NCI-H1105 (cell line): ENCODE measurements at places on chromosomes 6 and 20.

- DNase-seq: no peak
Measured at GRCh38 chr20:22492497-22492896, 91.9 kb downstream of the FOXA2 start.

DNA sequence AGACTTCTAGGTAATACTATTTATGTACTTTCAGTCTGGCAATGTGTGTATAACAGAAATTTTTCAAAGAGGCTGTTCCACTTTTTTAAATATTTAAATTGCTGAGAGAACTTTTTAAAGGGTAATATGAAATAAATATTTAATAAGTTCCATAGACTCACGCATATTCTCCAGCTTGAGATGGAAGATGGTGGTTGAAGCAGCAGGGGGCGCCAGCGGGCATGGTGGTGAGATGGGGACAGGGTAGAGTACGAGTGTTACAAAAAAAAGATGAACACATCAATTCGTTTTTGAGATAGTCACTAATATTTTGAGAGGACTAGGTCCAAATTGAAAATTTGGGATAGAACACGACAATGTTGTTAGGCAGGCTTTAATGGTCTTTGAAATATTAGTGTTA is 68.4 kb downstream of the RSPO3 start:
- DNase-seq: no peak

GRCh38 chr20:63503524-63503923 is 4.6 kb upstream of the EEF1A2 start:
- DNase-seq: no peak

- peak; percentile 5 for DNase-seq
Measured at GRCh38 chr20:33947709-33948295, 45.9 kb upstream of the RALY start.

DNA sequence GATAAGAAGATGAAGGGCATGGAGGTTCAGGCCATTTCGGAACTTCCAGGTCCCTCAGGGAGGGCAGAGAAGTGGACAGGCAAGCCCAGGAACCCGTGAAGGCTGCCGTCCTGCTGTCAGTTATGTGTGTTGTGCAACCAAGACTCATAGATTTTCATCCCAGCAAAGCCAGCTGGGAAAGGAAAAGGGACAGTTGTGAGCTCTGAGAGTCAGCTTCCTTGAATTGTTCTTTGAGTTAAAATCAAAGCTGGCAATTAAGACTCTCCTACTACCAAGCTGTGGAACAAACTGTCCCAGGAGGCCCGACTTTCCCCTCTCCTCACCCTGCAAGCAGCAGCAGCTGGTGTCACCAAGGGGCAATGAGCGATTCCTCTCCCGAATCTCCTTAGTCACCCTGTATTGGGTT is 46.3 kb upstream of the IYD start:
- DNase-seq: no peak

- DNase-seq: no peak
Measured at GRCh38 chr6:69422020-69422419, 374.8 kb downstream of the LMBRD1 start.

DNA sequence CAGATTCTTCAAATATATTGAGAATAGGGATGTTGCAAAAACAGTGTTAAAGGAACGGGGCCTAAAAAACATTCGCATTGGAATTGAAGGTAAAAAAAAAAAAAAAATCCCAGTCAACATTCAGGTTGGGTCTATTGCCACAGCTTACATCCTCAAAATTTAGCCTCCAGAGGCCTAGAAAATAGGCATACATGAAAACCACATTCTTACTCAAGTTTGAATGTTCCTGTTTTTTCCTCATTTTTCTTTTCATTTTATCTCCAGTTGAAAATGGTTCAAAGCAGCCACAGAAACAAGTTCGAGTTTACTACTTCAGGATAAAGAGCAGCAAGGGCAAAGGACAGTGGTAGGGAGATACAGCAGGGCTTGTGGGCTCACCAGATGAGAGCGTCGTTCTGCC is 41.9 kb downstream of the KCTD20 start:
- DNase-seq: no peak

- no peak for DNase-seq
Measured at GRCh38 chr6:156309017-156309416, 468.2 kb upstream of the ARID1B start.

- DNase-seq: no peak
Measured at GRCh38 chr6:168232989-168233874, 86.3 kb downstream of the DACT2 start.

GRCh38 chr20:11302436-11302835 is 615.3 kb upstream of the BTBD3 start:
- no peak for DNase-seq

DNA sequence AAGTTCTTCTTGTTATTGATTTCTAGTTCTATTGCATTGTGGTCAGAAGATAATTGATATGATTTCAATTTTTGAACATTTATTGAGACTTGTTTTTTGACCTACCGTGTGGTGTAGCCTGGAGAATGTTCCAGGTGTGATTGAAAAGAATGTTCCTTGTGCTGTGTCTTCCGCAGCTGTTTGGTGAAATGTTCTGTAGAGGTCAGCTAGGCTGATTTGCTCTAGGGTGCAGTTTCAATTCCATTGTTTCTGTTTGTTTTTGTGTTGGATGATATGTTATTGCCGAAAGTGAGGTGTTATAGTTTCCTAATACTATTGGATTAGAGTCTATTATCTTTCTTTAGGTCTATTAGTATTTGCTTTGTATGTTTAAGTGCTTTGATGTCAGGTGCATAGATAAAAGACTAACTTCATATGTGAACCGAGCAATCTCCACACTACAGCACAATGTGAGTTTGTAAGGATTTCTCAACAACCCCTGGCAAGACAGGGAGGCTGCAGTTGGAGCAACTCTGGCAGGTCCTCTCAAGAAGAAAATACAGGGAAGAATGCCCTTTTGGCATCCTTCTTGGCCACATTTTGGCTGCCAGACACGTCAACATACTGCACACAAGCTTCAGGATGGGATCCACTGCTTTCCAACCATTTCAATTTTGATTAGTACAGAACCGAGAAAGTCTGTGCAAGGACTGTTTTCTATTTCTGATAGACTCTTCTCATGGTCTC is 320.7 kb downstream of the RNF144B start:
- no peak for DNase-seq

DNA sequence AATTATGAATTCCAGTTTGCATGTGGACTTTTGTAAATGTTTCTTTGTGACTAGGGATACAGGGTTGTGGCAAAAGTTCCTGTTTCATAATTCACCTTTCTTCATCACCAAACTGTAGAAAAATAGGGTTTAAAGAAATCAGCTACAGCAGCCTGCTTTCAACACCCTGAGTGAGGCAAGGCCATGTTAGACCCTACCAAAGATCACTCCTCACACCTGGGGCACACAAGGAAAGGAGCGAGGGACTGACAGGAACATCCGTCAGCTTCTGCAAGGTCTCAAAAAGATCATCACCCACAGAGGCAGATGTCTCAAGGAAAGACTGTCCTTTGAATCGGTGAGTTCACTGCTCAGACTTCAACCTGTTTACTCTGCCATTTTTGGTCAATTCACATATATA is 10.5 kb upstream of the STX11 start:
- DNase-seq: no peak

DNA sequence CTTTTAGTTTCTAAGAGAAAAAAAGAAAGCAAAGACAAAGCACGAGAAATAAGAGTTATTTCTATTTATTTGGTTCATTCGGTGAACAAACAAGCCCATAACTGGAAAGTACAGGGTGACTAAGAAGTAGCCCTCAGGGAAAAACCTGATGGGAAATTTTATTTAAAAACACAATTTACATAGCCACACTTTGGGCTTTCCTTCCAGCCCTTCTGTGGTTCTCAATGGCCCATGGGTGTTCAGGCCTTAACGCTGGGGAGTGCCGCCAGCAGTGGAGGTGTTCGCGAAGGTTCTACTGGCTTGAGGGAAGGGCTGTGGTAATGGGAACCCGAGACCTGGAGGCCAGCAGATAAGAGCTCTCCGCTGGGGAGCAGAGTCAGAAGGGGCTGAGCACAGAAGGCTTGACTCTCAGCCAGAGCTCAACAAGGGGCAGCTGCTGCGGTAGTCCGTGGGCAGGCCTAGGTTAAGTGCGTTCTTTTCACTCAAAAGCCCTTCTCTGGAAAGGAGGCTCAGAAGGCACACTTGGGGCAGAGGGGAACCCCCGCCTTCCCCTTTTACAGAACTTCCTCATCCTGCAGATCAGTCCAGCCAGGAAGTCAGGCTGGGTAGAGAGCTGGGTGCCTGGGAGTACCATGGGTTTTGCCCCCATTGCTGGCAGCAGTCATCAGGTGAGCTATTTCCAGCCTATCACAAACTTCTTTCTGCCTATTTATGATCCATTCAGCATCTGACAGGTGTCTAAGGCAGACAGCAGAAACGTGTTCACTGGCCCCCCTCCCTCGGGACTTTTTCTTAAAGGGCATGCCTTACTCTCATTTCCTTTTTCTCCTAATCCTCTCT is 8.8 kb upstream of the CD83 start:
- no peak for DNase-seq

DNA sequence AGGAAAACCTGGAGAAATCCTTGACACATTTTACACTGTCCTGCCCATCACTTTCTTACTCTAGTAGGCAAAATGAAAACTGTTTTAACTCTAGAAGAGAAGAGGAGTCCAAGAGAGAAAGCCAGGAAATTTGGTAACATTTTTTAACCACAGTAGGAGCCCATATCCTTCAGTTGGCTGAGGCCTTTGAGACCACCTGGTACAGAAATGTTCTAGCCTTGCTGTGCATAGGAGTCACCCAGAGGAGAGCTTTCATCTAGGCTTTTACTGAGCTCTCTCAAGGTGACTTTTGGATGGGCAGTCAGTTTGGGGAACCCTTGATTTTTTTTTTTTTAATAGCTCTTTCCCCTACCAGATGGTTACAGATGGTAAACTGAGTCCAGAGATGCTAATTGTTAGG is 25.0 kb downstream of the LRRN4 start:
- DNase-seq: no peak

- DNase-seq: no peak
Measured at GRCh38 chr20:1526896-1527295, 30.6 kb downstream of the SIRPD start.

- DNase-seq: no peak
Measured at GRCh38 chr6:38427492-38428210, 212.1 kb downstream of the BTBD9 start.

GRCh38 chr6:94600636-94601035 is 976.7 kb upstream of the MANEA start:
- DNase-seq: no peak

DNA sequence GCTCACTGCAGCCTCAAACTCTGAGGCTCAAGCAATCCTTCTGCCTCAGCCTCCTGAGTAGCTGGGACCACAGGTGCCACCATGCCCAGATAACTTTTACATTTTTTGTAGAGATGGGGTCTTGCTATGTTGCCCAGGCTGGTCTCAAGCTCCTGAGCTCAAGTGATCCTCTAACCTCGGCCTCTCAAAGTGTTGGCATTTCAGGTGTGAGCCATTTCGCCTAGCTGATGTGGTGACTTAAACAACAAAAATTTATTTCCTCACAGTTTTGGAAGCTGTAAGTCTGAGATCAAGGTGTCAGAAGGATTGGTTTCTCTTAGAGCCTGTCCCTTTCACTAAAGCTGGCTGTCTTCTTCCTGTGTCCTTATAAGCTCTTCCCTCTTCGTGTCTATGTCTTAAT is 15.0 kb upstream of the JARID2 start:
- DNase-seq: no peak

- no peak for DNase-seq
Measured at GRCh38 chr6:1665214-1665613, 55.5 kb downstream of the FOXC1 start.

DNA sequence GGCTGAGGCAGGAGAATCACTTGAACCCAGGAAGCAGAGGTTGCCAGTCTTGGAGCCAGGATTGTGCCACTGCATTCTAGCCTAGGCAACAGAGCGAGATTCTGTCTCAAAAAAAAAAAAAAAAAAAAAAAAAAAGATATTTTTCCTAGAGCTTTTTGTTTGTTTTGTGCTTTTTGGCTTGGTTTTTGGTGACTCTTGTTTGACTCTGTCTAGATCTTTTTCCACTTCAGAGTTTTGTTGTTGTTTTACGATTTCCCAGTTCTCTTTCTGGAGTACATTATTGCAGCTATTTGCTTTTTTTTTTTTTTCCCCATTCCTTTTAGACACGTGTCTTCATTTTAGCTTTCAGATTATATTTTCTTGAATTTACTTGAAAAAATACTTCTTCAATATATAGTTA is 67.0 kb upstream of the AKAP12 start:
- no peak for DNase-seq

DNA sequence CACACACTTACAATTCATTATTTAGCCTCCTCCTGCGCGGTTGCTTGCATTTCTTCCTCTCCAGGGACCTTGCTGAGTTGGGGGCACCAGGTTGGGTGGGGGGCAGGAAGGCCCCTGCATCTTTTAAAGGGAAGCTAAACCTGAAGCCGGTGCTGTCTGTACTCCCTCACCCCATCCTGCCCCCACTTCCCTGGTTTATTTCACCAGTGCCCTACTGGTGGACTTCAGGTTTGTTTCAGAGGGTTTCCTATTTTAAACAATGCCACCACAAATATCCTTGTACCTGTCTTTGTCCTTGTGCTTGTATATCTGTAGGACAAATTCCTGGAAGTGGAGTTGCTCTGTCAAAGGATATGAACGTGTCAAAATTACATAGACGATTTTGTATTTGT is 21.0 kb downstream of the PTK7 start:
- DNase-seq: no peak

- DNase-seq: no peak
Measured at GRCh38 chr6:82419132-82419581, 55.5 kb downstream of the TPBG start.

DNA sequence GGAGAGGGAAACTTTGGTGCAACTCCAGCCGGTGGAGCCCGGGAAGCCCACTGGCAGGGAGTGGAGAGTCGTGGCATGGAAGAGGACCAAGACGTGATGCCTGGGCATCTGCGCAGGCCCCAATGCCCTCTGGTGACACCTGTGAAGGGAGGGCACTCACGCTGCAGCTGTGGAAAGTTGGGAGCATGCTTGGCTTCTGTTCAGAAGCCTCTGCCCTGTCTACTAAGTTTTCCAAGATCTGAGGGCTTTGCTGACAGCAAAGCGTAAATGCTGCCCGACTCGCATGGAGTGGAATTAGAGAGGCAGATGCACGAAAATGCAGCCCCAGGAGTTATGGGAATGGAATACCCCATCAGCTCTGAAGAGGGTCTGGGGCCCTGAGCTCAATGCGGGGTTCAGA is 75.7 kb downstream of the SYNDIG1 start:
- no peak for DNase-seq

GRCh38 chr6:119476554-119476953 is 127.0 kb upstream of the MAN1A1 start:
- no peak for DNase-seq

DNA sequence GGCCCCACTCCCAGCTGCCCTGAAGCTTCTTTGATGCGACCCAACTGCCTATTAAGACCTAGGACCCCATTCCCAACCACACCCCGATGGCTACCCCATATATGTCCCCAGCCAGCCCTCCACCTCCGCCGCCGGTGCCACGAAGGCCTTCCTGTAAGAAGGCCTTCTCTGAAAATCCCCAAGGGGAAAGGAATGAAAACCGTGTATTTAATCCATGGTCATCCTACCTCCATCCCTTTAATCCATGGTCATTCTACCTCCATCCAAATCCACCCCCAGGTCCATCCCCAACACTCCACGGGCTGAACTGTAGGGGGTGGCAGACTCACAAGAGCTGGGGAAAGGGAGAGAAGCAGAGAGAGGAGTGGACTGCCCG is 545 bp upstream of the VSX1 start:
- DNase-seq: no peak
